ENCODE measurements at places on chromosomes 7 and 10.

GRCh38 chr10:68811314-68812009, 15.9 kb upstream of the STOX1 start:
- no peak for DNase-seq

DNA sequence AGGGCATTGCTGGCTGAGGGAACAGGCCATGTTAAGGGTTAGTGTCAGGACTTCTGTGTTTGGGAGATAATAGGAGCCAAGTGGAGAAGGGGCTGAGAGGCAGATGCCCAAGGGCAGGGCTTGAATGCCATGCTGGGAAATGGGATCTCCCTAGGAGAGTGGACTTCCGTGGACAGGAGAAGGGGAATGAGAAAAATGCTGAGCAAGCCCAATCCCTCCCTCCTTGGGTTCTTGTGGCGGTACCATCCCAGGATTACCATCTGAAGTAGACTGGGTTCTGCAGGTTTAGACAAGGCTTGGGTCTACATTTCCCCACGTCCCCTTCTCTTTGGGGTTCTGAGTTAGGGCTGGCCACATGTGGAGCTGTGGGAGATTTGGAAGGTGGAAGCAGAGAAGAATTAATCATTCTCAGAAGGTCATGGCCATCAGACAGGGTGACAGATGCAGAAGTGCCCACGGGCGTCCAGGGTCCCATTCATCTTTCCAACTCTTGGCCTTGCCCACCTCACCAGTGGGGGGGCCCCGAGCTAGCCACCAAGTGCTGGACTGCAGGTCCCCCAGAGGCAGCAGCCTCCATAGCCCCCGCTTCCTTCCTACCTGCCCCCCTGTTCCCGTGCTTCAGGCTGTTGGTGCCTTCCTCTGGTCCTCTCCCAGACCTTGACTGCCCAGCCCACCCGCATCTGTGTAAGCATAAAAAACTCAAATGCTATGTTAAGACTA, 354.8 kb downstream of the RPS24 start:
- no peak for DNase-seq

DNA sequence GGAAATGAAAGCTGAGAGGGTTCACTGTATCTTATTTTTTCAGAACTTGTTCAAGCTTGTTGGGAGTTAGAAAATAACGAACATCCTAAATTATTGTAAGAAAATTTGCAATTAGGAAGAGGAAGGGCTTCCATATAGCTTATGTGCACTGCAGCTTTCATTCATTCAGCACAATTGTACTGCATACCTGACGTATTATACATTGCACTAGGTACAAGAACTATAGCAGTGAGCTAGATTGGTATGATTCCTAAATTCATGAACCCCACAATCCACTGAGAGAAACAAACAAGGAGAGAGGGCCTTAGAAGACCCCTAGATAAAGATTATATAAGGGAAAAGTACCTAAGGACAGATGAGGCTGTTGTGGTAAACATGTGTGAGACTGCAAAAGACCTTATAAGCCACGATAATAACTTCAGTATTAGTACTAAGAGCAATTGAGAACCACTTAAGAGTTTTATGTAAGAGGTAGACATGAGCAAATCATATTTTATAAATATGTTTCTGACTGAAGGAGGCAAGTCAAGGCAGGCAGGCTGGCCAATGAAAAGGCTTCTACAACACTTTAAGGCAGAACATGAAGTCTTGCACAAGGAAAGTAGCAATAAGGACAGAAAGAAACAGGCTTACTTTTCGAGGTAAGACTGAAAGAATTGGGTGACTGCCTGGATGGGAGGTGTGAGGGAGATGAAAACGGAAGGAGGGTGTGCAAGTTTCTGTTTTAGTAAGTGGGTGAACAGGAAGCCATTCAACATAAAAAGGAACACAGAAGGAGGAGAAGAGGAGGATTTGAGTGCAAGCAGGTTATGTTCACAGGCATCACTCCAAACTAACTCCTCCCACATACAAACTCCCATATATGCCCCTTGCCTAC, 77.9 kb upstream of the LRRN3 start:
- DNase-seq, result peak; percentile 39

DNA sequence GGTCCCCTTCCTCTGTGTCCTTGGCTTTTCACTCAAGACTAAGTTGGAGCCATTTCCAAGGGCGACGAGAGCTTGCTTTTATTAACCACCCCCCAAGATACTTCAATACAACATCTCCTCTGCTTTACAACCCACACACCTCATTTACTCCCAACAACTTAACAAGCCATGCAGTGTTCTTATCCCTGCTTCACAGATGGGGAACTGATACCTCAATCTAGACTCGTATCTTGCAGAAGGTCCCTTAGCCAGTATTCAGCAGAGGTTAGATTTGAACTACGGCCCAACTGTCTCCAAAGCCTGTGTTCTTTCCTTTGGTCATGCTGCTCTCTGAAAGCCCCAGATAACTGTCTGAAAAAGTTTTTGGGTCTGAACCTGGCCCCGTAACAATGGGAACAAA, 444.8 kb downstream of the GRID1 start:
- DNase-seq, result no peak

DNA sequence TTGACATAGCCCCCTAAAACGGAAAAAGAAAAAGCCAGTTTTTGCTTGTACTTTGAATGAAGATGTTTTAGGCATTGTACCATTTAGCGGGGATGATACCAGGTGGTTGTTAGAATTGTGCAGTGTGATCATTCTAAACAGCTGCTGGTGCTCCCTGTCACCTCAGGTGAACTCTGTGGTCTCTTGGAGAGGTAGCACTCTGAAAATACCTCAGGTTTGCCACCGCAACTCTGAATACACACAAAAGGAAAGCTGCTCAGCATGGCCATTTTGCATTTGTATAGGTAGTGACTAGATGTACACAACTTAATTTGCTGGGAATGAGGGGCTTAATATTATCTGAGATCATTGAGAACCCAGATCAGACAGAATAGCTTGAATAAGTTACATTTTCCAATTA, 52.6 kb downstream of the PLEKHA8 start:
- no peak for DNase-seq

All from CD4-positive, alpha-beta T cell treated with Interleukin-21 for 1 hour (primary cell).